NCI-H510A treated with DMSO at 0.1 percent for 48 hours (cell line): ENCODE measurements at places on chromosomes 6 and 20.

DNA sequence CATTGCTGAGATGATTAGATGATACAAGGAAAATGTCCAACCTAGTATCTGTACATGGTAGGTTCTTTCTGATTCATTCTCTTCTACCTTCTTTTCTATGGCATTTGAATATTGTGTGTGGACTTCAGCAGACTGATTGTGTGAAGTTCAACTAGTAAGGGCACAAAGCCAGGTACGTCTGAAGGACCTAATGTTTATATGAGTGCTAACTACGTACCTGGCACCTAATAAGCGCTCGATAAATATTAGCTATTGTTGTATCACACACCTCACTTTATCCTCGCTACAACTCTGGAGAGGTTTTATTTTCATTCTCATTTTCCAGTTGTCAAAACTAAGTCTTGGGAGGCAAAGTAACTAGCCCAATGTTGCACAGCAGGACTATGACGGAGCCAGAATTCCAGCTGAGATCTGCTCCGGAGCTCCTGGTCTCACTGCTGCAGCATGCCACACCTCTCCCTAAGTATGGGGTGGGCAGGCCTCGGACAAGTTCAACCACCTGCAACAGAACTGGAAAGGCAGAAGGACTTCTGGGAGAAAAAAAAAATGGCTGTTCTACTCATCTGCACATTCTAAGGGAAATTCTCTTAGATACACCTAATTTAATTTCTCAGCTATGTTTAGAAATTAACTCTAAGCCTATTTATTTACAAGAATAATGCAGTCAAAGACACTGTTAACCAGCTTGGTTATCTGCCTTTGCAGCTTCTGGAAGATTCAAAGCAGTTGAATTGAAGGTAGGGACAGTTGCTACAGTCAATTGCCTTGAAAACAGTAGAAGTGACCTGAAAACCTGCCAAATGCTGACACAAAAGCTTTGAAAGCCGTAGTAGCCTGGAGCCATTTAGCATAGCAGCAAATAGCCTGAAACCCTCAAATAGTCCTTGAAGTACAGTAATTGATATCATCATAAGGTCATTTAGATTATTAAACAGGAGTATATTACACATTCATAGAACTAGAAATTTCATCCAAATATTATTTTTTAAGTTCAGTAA lies 165.0 kb downstream of the PDE7B start:
- DNase-seq, result no peak

GRCh38 chr6:139711804-139712585 lies 337.5 kb upstream of the CITED2 start:
- no peak for DNase-seq

DNA sequence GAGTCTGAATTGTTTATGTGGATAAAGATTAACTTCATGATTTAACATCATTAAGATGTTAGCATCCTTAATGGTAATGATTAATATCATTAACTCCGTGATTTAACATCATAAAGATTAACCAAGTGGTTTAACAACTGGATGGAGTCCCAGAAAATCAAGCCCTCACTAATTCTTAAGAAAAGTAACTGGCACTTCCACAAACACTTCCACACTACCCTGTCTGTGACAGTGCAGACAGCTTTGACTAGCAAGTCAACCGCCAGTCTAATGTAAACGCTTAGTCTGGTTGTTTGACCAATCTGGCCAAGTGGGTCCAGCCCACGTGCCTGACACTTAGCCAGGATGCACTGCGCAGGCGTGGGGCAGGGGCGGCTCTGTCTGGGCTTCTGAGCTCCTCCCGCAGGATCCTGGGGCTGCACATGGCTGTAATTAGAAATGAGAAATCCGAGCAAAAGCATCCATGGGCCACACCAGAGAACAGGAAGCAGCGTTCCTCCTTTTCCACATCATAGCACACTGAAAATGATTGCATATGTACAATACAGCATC lies 424.2 kb downstream of the FOXA2 start:
- no peak for DNase-seq

DNA sequence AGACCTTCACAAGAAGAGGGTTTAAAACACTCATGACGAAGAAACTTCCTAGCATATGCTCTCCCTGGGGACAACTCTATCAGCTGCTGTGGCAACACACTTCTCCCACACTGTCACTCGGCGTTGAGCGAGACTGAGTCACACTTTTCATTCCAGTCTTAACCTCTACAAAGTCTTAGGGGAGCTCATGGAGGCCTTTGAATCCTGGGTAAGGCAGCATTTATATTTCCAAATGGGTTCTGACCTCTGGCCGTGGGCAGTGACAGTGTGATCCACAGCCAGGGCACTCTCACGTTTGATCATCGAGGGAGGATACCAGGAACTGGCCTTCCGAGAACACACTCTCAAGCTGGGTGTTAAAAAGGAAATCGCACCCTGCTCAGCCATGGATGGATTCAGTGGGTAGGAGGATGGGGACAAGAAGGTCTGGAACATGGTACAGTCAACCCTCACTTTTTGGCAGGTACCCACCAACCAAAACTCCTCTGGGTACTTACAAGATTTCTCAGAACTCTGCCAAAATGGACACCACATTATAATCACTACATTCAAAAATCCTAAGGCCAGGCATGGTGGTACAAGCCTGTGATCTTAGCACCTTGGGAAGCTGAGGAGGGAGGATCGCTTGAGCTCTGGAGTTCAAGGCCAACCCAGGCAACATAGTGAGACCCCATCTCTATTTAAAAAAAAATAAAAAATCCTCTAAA lies 19.6 kb downstream of the RRBP1 start:
- no peak for DNase-seq

- DNase-seq, result no peak
These were observed 90.7 kb upstream of the POPDC3 start for GRCh38 chr6:105270511-105270910.

- no peak for DNase-seq
These were observed 101.6 kb downstream of the TMEM200A start for GRCh38 chr6:130467146-130468050.

- DNase-seq, result no peak
These were observed 165.4 kb upstream of the CHD6 start for GRCh38 chr20:41783423-41784208.

DNA sequence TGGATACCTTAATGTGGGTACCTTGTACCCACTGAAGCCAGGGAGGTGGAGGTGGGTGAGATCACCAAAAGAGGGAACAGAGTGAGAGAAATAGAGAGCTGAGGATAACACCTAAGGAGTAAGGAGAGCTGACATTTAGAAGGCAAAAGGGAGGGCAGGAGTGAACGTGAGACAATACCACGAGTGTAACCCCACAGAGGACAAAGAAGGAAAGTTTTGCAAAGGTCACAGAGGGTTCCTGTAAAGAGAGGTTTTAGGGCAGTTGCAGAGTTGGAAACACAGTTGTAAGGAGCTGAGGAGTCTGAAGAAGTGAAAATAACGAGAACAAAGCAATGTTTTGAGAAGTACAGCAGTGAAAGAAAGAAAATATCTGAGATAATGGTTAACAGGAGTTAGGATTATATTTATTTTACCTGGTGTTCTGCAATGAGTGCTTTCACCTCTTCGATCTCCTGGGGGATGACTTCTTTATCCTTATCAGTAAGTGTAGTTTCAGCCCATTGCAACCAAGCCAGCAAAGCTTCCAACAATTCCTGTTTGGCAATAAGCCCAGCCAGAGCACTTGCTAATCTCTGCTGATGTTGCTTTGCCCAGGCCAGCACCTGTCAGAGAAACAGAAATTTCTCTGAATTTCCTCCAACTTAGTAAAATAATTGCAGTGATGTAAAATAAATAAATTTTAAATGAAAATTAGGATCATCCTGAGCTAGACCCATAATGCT lies 166.8 kb downstream of the DST start:
- DNase-seq, result no peak

DNA sequence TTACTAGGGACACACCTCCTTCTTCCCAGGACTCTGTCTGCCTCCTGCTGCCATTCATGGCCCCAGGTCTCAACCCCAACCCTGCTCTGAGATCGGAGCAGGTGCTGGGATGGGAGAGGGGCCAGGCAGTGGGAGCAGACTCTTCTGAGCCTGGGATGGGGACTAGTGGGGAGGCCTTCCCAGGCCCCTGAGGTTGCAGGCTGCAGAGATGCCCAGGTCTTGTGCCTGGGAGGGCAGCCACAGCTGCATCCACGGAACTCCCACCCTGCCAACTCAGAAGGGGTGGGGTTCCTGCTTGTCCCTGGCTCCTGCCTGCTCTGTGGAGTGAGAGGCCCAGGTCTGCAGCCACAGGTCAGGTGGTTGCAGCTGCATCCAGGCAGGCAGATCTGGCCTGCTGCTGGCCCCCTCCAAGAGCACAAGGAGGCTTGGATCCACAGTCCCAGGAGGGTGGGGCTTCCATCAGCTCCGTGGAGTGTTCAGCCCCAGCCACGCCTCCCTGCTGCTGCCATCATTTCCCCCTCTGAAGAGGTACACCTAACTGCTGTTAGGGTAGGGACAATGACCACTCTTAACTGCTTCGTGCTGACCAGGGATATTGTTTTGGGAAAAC lies 2.9 kb upstream of the SLC22A1 start:
- no peak for DNase-seq

DNA sequence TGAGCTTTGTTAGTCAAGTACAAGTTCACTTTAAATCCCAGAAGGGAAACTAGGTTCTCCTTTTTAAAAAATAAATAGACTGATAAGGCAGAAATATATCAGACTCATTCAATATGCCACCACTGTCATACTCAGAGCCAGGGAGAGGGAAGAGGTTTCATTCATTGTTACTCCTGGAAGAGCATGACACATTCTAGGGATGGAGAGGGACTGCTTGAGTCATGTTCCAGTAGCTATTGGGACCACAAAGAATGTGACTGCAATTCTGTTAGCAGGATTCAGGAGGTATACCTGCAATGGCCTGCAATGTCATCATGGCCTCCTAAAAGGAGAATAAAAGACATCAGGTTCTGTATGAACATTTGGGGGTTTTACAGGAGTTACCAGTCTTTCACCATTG lies 167.6 kb downstream of the TFAP2B start:
- DNase-seq, result no peak

DNA sequence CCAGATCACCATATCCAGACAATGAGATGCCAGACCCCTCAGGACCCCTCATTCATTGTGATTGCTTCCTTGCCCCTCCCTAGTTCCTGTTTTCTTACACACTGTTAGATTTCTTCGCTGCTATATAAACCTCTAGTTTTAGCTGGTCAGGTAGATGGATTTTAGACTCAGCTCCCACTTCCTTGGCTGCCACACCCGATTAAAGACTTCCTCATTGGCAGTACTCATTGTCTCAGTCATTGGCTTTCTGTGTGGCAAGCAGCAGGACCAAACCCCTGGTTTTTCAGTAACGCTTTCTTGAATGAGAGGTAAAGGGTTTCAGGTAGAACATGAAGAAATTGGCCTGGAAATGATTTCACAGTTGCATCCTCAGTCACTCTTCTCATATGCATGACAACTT lies 47.9 kb downstream of the QRSL1 start:
- no peak for DNase-seq

DNA sequence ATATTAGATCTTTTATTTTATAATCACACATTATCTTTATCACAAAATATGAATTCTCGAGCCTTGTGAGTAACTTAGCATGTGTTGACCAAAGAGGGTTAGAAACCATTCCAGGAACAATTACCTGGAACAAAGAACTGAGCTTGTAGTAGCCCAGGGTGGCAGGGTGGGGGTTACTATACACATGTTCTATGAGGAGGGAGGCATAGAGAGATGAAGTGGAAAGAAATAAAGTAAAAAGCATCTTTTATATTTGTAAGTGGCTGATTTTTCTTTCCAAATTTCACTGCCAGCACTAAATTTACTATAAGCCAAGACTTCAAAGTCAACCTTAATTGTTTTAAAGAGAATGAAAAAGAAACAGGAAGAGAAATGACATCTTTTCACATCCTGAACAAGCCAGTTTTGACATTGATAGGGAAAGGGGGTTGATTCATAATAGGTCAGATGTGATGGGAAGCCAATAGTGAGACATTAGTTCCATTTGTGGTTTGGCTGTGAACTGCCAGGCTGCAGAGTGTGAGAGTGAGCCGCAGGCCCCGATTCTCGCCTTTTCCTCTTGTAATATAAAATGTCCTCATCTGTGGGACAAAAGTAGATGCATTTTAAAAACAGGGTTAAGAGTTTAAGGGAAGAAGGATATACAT lies 52.7 kb upstream of the MYB start:
- DNase-seq, result no peak

DNA sequence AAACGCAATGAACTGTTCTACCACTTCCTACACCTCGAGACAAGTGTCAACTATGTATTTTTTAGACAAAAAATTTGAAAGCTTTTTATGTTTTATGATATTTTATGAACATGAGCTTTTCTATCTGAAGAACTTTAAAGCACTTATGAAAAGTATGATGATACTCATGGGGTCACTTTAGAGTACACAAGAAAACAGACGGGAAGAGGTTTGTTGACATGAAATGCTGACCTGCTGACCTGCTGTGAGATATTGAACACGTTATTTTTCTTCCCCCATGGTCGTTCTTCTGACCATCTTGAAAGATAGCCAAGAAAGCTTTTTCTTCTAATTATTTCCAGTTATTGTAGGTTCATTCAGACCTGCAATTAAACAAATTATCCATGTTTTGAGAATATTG lies 63.1 kb downstream of the PLEKHG1 start:
- DNase-seq, result no peak
